ENCODE measurements at places on chromosomes 13 and 19.

- no peak for DNase-seq
These were observed 20.5 kb downstream of the PPP5C start for GRCh38 chr19:46367426-46367825.

- no peak for DNase-seq
These were observed 3.7 kb upstream of the RGCC start for GRCh38 chr13:41453620-41454019.

DNA sequence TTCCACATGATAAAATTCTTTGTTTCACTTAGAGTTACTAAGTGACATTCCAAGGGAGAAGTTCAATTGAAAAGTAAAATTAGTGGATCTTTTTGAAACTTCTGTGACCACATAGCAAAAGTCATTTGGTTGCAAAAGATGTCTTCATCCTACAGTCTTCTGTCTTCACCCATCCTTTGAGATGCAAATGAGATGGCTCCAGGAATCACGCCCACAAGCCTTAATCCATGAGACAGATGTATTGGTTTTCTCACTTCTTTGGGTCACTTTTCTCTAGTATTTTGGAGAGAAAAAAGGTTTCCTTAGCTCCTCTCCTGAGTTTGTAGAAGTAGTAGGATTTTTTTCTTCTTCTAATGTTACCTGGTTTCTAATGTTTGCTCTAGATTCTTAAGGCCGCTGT, 259.5 kb upstream of the SLC10A2 start:
- DNase-seq: no peak

GRCh38 chr13:106529415-106530170, 5.9 kb downstream of the EFNB2 start:
- DNase-seq: no peak

DNA sequence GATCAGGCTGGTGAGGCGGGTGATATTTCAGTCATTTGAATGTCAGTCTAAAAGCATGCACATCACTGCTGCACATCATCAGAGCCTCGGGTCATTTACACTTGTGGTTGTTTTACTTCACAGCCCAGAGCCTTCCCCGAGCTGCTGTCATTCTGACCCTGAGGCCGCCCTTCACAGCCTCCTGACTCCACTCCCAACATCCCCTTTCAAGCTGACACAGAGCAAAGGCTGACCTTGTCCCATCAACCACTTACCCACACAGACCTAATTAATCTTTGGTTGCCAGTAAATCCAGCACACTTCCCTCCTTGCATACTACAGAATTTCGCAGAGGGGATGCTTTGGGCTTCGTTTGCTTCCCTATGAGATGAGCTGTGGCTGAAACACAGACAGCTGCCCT, 528.1 kb downstream of the DIAPH3 start:
- no peak for DNase-seq

GRCh38 chr13:72760189-72760588, 21.5 kb downstream of the DIS3 start:
- DNase-seq: no peak

DNA sequence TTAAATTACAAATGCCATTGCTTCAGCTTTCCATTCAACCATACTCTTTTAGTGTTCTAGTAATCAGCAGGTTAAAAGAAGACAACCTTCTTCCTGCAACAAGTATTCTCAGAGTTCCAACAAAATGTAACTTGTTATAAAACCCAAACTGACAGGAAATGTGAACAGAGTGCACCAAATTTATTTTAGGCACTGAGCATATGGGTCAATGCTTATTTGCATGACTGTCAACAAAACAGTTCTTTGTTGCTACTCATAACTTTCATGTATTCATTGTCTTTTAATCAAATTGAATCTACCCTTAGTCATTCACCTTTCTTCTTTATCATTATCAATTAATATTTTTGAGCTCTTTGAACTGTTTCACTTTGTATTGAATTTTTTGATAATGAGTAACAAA, 554.1 kb downstream of the DACH1 start:
- no peak for DNase-seq

DNA sequence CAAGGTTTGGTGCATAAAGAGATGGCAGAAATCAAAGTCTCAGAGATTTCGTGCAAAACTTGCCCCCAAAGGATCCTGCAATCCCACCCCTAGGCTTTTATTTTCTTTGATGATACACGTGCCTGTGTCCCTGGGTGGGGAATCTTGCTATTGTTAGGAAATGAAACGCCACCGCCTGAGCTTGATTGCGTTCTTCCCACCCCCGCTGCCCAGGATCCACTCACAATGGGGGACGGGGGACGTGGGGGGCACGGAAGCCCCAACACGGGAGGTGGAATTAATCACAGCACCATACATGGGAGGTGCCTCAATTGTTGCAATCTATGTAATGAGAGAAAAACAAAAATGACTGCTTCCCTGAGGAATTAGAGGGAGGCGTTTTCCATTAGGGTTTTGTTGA, 39.6 kb downstream of the ZNRF4 start:
- no peak for DNase-seq

DNA sequence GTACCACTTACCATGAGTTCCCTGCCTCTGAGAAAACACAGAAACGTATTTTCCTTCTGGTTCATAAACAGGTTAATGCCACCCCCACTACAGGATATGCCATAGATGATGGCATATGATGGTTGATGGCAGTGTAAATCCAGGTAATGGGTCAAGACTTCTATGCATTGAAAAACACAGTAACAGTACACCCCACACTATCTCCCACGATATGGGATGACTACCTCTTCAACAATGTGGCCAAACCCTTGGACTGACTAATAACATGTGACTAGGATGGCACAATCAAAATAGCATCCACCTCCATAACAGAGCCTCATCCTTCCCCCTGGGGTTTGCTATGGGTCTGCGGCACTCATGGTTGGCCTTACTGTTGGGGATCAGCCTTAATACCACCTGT, 22.0 kb downstream of the ZNF235 start:
- DNase-seq: no peak
